ENCODE measurements at places on chromosomes 7 and 10.
A peak's percentile ranks its signal among the peaks of the same experiment; 100 is the strongest.

DNA sequence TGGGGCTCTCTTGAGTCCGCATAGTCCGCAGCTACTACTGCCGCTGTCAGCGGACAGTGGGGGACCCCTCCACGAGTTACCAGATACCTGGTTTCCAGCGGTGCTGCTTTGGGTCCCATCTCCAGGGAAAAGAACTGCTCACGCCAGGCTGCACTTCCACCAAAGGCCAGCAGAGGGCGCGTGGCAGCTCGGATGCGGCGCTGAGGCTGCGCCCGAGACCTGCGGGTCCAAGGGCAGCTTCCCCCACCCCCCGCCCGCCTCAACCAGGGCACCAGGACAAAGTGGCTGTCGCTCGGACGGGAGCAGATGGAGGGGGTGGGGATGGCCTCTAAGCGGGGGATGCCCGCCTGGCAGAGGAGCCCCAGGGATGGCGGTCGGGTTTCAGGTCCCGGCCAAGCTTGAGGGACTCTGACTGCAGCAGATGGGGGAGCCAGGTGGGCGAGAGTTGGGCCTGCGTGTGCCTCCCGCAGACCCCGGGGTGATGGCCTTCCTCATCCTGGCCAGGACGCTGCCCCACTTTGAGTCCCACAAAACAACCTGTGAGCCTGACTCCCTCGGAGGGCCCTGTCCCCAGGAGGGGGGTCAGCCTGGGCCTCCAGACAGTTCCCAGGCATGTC is 23.8 kb upstream of the ZNF735 start:
- peak; percentile 27 for DNase-seq

DNA sequence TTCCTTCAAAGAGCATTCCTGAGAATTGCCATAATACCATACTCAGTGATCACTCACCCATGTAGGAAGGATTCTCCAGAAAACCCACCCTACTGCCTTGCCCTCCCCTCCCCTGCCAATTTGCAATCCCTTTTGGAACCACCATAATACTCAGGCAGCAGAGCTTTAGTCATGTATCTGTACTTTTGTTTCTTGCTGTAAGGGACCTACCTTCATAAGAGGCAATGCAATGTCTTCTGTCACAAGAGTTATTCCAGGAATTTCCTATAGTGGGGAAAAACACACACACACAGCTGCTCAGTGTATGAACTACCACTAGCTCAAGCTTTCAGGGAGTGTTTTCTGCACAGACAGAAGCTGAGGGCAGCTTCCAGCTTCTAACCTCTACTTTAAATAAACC is 67.0 kb downstream of the GSAP start:
- DNase-seq, result peak; percentile 21

DNA sequence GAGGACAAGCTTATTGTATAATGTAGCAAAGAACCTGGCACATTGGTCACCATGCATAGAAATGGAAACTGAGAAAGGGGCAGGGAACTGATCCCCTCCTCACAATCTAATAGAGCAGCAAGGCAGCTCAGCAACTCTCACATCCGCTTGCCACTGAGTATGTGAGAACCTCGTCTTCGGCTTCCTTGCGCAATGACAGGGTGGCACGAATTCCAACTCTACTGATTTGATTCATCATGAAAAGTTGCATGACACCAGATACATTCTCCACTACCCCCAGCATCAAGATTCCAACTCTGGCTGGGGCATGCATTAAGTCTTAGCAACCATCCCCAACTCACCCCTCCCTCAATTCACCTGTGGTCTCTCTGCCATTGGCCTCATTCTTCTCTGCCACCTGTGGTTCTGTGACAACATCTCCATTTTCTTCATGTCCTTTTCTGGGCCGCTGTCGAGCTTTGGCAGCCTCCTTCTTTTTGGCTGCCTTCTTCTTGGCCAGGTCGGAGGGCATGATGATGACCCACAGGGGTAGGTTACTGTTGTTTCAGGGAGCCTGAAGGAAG is 976 bp downstream of the ABCF2 start:
- DNase-seq, result peak; percentile 61

DNA sequence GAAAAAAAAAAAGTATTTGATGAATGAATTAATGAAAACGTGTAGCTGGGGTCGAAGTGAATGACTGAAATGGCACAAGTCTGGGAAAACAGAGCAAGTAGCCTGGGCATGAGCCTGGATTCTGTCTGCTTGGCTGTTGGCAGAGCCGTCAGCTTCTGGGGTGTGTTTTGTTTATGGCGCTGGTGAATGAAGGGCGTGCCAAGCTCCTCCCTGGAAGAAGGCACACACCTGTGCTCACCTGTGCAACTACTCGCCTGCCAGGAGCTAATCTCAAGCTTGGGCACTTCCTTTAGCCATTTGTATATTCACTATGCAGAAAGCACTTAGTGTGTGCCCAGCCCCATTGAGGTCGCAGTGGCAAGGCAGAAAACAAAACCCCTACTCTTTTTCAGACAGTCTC is 74.1 kb downstream of the GTF2IRD1 start:
- no peak for DNase-seq

DNA sequence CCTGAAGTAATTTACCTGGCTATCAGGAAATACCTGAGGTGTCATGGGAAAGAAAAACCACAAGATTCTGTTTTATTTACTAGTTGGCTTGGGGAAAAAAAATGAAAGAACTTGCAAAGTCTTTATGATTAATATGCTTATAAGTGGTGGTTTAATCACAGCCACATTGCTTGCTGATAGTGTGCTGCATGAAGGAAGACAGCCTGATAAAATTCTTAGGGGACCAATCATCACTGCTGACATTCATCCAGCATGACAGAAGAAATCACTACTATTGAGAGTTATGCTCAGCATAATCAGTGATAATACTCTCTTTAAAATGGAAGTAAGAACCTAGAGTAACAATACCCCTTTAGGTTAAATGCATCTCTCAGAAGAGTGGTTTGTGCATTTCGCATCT is 150.2 kb upstream of the LRRN3 start:
- no peak for DNase-seq

- DNase-seq, result no peak
Observed at GRCh38 chr7:34338961-34339526, 319.0 kb upstream of the NPSR1 start.

- DNase-seq, result no peak
Observed at GRCh38 chr7:157458254-157458633, 121.4 kb downstream of the DNAJB6 start.

GRCh38 chr7:3207387-3207902 is 93.6 kb upstream of the SDK1 start:
- DNase-seq, result no peak

- DNase-seq, result no peak
Observed at GRCh38 chr7:127771707-127772106, 119.7 kb downstream of the SND1 start.

DNA sequence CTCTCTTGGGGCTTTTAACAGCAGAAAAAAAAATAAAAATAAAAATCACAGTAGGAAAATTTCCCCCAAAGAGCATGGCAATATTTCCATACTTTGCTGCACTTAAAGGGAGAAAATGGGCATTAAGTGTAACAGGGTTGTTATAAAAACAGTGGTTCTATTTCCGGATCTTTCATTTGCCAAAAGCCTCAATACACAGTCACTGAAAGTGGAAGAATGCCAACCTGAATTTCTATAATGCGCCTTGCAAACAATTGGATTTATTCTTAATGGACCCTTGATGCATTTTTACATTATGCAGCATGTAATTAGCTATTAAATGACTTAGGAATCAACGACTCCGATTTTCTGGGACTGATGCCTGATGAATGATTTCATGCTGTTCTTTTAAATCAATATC is 127.6 kb upstream of the NANOS1 start:
- DNase-seq, result no peak

DNA sequence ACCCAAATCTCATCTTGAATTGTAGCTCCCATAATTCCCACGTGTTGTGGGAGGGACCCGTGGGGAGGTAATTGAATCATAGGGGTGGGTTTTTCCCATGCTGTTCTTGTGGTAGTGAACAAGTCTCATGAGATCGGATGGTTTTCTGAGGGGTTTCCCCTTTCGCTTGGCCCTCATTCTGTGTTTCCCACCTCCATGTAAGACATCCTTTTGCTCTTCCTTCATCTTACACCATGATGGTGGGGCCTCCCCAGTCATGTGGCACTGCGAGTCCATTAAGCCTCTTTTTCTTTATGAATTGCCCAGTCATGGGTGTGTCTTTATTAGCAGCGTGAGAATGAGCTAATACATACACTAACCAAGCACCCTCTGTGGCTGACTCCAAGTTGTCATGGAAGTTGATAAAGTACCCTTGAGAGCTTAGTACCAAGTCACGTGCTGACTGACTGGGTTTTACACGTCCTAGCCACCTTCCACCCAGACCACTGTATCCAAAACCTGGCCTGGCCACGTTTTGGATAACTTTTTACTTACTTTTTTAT is 614.4 kb downstream of the SDK1 start:
- DNase-seq, result no peak

- DNase-seq, result no peak
Observed at GRCh38 chr10:124353896-124354295, 64.8 kb downstream of the OAT start.

DNA sequence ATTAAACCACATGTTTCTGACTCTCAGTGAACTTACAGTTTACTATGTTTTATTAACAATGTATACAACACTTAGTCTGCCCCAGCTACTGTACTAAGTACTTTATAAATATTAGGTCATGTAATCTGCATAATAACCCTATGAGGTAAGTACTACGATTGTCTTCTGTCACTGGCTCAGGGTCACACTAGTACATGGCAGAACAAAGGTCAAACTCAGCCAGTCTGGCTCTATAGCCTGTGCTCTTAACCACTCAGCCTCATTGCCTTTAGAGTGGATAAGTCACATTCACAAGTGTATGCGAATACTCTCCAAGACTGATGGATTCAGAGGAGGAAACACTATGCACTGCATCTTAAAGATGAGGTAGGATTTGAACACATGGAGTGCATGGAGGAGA is 252.3 kb downstream of the KCNMA1 start:
- DNase-seq, result no peak

GRCh38 chr10:62463364-62463763 is 89.2 kb downstream of the ZNF365 start:
- DNase-seq, result no peak

DNA sequence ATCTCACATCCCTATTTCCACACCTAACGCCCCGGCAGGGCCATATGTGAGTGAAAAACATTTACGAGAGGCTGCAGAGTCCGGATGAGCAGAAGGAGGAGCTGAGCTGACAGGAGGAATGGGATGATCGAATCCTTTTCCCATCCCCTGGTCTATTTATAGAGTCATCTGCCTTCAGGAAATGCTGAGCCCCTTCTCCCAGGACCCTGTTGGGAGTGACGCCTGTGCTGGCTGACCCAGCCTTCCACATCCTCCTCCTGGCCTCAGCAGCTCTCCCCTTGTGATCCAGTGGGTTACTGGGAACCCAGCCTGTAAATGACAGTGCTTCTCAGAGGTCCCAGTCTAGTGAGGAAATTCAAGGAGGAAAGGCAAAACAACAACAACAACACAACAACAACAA is 16.6 kb downstream of the DENND2A start:
- no peak for DNase-seq

- peak; percentile 69 for DNase-seq
Observed at GRCh38 chr10:73413108-73413527, 740 bp downstream of the ANXA7 start.

Measured in NB4 (cell line).